Stimulated activated CD8-positive, alpha-beta memory T cell treated with anti-CD3 and anti-CD28 coated beads, Interleukin-7, amount 100 ng/mL, for 48 hours (primary cell): ENCODE measurements at places on chromosomes 16 and 17.

DNA sequence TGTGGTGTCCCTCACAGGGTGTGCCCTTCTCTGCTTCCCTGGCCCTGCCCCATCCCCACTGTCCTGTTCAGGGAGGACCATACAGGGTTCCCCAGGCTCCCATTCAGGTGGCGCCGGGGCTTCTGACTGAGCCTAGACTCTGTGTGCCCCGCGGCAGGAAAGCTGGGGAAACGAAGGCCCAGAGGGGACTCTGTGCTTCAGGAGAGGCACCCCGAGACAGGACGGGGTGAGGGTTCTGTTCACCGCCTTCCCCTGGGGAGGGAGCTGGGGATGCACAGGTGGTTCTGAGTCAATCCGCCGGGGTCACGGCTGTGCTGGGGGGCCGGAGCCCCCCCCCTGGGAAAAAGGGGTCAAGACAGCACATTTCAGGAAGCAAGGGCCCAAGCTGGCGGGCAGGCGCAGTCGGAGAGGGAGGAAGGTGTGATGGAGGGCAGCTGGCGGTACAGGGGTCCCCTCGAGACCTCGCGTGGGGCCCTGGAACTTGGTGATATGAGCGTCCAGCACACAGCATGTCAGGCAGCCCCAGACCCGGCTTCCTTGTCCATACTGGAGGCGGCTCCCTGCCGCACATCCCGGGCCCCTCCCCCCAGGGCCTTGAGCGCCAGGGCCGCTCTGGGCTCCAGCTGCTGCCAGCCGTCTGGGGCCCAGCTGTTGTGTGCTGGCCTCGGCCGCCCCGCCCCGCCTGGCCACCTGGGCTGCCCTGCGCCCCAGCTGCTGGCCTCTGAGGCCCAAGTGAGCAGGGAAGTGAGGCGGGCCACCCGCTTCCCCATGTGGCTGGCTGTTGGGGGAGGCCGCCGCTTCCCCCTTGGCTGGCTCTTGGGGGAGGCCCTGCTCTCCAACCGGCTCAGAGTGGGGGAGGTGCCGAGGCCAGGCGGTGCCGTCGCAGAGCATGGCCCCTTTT is 5.6 kb upstream of the NOTUM start:
- no peak for DNase-seq

- no peak for DNase-seq
Observed at GRCh38 chr17:48373130-48373830, 56.7 kb downstream of the SKAP1 start.

DNA sequence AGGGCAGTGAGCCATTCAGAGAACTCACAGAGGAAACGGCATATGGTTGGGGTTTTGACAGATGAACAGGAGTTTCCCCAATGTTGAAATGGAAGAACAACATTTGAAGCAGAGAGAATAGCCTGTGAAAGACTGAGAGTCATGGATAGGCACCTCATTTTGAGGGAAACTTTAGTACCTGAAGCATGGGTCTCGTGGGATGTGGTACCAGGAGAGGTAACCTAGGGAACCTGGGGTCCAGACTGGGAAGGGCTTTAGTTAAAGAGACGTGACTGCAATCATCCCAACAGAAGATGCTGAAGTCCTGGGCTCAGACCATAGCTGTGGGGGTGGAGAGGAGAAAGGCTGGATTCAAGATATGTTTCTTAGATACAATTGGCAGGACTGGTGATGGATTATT is 137.8 kb upstream of the CCL2 start:
- DNase-seq: no peak

GRCh38 chr17:33028061-33028460 is 36.4 kb downstream of the SPACA3 start:
- no peak for DNase-seq

DNA sequence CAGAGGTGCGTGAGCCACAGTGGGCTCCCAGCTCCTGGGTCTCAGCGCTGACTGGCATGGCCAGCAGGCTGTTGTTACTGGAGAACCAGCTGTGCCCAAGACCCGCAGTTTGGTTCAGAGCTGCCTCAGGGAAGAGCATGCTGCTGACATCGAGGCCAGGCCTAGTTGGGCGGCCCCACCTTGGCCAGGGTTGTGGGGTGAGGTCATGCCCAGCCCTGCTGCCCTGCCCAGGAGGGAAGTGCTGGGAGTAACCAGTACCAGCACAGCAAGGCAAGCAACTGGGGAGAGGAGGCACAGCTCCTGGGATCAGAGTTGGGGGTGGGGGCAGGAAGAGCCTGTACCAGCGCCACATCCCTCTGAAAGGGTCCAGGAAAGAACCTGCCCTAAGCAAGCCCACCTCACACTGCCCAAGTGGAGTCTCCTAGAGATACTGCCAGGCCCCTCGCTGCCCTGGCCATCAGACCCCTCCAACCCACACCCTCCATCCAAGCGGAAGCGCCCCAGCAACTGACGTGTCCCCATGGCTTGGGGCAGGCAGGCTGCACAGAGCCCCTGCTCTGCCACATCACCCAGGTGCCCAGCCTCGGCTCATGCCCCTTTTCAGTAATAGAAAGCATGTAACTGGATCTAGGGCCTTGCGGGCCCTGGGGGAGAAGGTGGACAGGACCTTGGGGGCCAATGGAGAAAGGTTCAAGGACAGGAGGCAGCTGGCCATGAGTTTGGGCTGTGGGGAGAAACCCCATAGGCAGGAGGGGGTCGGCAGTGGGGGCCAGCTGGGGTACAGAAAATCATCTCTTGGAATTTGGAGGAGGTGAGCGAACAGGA is 990 bp downstream of the DOK4 start:
- no peak for DNase-seq

DNA sequence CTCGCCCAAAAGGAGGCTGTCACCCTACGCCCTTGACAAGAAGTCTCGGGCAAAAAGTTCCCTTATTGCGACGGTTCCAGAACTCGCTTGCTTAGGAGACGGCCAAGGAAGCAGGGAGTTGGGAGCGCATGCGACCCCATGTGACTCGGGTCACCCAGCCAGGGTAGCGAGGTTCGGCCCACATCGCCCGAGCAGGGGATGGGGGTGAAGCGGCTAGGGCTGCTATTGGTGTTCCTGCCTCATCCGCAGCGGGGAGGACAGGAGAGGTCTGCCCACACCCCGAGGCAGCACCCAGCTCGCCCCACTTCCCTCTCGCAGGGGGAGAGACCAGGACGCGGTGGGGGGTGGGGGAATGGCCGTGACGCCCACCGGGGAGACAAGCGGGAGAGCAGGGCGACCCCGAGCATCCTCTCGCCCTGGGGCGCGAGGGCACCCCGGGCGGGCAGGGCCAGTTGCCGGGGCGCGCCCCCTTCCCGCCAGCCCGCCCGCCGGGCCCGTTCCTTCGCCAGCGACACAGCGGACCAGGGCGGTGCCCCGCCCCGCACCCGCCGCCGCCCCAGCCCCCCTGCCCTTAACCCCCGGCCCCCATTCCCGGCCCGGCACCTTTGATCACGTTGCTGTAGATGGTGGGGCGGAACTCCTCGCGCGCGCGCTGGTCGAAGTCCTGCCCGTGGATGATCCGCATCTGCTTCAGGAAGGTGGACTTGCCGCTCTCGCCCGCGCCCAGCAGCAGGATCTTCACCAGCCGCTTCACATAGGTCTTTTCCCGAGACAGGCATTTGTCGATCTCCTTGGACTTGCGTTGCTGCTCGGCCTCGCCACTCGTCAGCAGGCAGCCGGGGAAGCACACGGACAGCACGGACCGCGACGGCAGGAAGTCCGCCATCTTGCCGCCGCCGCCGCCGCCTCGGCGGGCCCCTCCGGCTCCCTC is 567 bp downstream of the GNA13 start:
- peak; percentile 53 for DNase-seq

DNA sequence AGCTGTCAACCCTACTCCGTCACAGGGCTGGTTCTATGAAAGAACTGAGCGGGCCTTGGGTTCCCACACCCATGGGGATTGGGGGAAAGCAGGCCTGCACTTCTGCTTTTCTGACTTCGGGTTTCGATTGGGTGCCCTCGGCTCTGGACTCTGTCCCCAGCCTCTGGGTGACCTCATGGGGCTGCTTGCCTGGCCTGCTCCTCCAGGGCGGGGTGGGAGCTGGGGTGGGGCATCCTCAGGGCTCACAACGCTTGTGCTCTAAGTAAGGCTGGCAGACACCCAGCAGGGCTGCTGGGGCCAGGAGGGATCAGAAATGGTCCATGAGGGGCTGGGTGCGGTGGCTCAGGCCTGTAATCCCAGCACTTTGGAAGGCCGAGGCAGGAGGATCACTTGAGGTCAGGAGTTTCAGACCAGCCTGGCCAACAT is 19.2 kb downstream of the ARHGAP27 start:
- no peak for DNase-seq

DNA sequence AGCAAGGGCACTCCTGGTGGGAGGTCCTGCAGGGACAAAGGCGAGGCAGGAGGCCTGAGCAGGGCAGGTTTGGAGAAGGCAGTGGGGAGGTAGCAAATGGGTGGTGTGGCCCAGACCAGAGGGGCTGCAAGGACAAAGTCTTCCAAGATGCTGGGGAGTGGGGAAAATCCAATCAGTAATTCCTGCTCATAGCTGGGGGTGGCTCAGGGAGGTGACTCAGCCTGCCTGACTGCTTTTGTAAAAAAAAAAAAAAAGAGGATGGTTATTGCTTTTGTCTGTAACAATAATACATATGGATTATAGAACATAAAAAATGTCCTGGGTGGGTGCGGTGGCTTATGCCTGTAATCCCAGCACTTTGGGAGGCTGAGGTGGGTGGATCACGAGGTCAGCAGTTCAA is 5.2 kb downstream of the IL34 start:
- no peak for DNase-seq
